Fibroblast of skin of abdomen (primary cell): ENCODE measurements at places on chromosomes 13 and 19.

DNA sequence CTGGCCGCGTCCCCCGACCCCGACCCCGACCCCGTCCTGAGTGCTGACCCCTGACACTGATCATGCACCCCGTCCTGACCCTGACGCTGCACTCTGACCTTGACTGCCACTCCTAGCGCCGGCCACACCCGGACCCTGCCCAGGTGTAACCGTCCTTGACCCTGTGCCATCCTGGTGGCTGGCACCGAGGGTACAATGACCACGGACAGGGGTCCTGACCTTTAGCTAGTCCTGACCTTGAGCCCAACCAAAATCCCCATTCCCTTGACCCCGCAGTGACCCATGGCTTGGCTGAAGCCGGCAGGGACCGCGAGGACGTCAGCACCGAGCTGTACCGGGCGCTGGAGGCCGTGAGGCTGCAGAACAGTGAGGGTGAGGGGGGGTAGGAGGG lies 25.9 kb downstream of the CLEC4M start:
- no peak for DNase-seq

DNA sequence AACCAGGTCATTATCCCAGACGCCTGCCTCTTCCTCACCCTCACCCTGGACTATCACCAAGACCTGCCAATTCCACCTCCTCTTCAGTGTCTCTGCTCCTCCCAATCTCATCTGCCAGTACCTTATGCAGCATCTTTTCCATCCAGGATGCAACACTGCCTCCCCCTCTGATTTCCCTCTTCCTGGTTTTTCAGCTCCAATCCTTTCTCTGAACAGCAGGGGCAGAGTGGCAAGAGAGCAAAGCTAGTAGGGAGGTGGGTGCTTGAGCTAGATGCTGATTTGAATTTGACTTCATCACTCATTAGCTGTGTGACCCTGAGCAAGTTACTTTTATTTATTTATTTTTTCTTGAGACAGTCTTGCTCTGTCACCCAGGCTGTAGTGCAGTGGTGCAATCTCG lies 25.6 kb upstream of the CABP5 start:
- DNase-seq: no peak

DNA sequence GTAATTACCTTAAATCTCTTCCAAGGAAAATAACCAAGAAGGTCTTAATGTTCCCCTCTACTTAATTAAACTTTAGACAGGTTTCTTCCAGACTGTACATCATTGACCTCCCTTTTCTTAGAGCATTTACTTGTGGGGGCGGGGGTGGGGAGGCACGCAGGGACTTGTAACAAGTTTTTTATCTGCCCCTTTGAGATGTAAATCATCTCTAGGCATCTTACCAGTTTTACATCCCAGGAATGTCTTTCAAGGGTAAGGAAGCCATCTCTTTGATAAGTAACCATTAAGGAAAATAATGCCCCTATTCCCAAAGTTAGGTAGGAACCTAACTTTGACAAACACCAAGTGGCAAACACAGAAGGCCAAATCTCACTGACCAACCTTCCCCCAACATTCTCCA lies 528.6 kb downstream of the SUCLA2 start:
- DNase-seq: no peak

GRCh38 chr13:42305503-42305902 lies 33.6 kb downstream of the AKAP11 start:
- no peak for DNase-seq

- DNase-seq: no peak
Measured at GRCh38 chr13:41774605-41775218, 186.2 kb downstream of the VWA8 start.

GRCh38 chr19:54475706-54476105 lies 2.6 kb upstream of the CDC42EP5 start:
- no peak for DNase-seq
